Endodermal cell (in vitro differentiated cells): ENCODE measurements at places on chromosomes 7 and 10. TPM values are rescaled to one million over a fixed set of nuclear protein-coding genes. Genes with fewer than 3 reads are reported as not detected.
A peak's percentile ranks its signal among the peaks of the same experiment; 100 is the strongest.

Gene ITGB8
- 6.5 and 6.7 TPM in 2 replicates for total RNA-seq

Gene AGK
- total RNA-seq = 25.7 to 46.0 TPM (median 41.7 TPM) in 3 replicates

Gene GBX1
- not detected in 2 replicates for total RNA-seq

Gene PTN
- 5.6 to 7.1 TPM (median 6.6 TPM) in 3 replicates for total RNA-seq

Gene CPXM2
- 1.4 TPM in 2 replicates for total RNA-seq

Gene DNAJC12
- total RNA-seq = not detected in 3 replicates

Gene EGR2
- total RNA-seq = 0.35 and 0.43 TPM in 2 replicates

Gene LRRN3
- 0.57 TPM in 1 of 3 replicates, not detected in the others for total RNA-seq

Gene ARHGEF35
- 18.4 and 18.8 TPM in 2 replicates for total RNA-seq

Gene HTR7
- total RNA-seq = 1.9 to 7.6 TPM (median 7.3 TPM) in 3 replicates

Gene MACC1
- total RNA-seq = 2.0 to 2.7 TPM (median 2.3 TPM) in 3 replicates

Gene CTTNBP2
- total RNA-seq = 3.8 to 6.5 TPM (median 4.4 TPM) in 3 replicates

Gene CCDC146
- 1.7 and 2.7 TPM in 2 replicates for total RNA-seq

Gene THSD7A
- 0.42 to 1.5 TPM (median 1.3 TPM) in 3 replicates for total RNA-seq

GRCh38 chr10:48455055-48455391, 148.5 kb downstream of the MAPK8 start:
- no peak for DNase-seq

DNA sequence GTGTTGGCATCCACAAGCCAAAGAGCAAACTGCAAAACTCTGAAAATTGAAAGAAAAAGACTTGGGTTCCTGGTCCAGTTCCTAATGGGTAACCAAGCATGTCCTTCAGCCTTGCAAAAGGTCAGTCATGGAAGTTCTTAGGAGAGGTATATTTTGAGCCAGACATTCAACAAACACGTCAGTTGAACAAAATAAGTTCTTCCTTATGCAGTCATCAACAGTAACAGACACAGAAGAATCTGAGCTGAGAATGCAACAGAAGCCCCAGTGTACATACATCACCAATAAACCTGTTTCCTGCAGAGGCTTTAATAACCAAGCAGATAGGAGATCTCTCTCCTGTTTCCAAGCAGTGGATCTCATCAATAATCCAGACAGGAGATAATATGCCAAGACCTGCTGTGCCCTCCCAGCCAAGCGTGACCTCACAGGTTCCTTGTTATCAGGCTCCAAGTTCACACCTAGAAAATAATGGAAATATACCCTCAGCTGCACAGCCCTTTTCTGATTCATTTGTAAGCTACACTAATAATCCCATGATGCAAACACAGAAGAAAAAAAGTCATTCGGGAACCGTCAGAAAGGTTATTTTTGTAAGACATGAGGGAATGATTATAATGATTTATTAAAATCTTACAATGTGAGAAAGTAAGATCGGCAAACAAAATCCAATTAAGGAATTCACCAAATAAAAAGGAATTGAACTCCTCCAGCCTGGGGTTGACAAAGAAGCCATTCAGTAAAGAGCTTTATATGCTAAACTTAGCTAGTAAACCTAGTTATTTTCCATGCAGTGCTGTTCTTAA, 90.7 kb downstream of the DGKI start:
- no peak for DNase-seq

- no peak for DNase-seq
Measured at GRCh38 chr10:76297780-76298281, 866.4 kb downstream of the LRMDA start.

DNA sequence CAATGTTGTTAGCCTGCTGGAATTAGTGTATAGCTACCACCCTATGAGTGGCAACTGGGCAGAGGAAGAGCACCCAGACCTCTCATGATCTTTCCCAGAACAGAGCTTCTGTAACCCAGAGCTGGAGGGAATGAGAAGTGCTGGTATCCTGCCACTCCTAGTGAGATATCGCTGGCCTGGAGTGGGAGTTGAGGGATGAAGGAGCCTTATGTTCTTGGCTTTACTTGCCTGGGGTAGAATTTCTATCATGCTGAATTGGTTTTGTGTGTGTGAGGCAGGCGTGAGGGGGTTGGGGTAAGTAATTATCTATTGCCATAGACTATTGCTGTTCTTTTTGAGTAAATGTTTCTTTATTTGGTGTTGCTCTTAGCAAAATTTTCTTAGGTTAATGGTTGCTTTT, 146.6 kb downstream of the ATRNL1 start:
- no peak for DNase-seq

GRCh38 chr10:72089618-72090017, 1.3 kb upstream of the SPOCK2 start:
- no peak for DNase-seq

DNA sequence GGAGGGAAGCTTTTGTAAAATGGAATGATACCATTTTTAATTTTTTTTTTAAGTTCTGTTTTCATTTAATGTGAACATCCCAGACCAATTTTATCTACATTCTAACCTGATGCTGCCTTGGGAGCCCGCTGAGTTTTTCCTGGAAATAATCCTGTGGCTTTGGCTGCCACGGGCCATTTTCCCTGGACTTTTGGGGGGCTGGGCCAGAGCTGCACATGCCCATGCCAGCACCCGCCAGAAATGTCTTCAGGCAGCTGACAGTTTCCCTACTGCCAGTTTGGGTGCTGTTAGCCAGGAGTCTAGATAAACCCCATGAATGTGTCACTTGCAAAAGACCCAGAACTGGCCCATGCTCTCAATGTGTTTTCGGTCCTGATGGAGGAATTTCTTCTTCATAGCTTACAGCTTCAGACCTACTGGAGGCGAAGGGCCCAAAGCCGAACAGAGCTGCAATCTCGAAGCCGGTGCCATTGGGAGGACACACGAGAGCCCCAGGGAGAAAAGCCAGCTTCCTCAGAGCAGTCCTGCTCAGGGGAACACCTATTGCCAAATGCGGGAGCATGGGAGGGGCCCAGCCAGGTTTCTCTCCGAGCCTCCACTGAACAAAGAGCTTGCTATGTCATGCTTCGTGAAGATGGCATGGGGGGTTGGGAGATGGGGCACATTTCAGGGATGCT, 444.2 kb upstream of the MKI67 start:
- no peak for DNase-seq

DNA sequence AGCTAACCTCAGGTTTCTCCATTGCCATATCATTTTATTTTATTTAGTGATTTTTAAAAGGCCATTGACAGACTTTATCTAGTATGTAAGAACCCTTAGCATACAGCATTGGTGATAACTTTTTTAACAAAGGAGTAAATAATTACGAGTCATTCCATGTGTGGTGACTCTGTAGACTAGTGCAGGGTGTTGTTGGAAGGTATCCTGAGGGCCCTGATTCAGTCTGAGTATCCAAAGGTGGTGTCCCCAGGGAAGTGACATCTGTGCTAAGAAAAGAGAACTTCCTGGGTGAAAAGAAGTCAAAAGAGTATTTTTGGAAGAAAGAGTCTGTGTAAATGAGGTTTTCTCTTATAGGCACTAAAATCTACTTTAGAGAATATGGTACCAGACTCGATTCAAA, 308.4 kb downstream of the C7orf25 start:
- DNase-seq = no peak

DNA sequence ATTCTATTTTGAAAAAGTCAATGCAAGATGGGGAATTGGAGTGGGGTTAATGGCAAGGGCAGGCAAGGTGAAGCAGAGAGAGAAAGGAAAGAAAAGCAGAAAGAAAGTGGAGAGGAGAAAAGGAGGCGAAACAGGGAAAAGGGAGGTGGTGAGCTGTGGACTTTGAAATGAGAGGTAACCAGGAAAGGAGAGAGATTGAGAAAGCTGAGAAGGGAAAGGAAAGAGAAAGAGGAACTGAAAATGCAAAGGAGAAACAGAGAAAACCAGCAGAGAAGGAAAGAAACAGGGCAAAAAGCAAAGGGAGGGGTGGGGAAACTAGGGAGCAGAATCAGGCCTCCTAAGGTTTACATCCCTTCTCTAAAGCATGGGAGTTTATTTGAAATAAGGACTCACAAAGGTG, 72.5 kb upstream of the TPK1 start:
- DNase-seq = no peak

GRCh38 chr7:34807548-34808340, 149.7 kb downstream of the NPSR1 start:
- DNase-seq = no peak

DNA sequence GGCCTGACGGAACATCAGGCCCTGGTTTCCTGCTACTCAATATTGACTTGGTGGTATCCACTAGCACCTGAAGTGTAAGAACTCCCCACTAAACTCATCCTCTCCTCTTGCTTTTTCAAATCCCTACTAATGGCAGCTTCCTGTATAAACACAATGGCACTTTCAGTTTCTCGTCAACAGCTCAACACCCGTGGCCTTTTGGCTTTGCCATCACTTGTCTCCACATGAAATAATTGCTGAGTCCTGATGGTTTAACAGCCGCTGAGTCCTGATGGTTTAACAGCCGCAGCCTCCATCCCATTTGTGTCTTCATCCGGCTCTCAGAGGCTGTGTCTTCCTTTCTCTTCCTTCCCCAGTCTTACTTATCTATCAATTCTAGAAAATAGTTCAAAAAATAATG, 261.4 kb upstream of the PITRM1 start:
- DNase-seq = no peak

DNA sequence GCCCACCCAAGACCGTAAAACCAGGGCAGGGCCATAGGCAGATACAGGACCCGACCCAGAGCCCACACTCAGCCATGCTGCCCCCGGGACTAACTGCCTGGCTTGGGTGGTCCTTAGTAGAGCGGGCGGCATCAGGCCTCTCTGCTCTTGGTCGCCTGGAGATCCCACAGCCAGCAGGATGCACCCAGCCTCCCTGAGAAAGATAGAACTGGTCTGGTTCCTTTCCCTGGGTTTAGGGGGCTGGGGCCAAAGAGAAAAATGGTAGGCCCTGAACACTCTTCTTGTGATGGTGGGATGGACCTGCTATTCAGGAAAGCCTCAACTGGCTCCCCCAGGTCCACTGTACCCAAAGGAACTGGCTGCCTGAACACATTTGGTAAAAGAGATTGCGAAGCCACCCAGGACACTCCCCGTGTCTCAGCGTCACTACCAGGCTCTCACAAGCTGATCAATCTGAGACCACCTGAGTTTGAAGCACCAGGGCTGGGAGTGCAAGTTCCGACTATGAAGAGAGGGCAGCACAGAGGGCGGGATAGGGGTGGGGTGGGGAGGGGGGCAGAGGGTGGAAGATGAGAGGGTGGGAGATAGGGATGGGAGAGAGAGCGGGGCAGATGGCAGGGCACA, 591.5 kb downstream of the DNAJB6 start:
- peak; percentile 33 for DNase-seq

- no peak for DNase-seq
Measured at GRCh38 chr10:34722404-34722803, 92.7 kb downstream of the PARD3 start.

DNA sequence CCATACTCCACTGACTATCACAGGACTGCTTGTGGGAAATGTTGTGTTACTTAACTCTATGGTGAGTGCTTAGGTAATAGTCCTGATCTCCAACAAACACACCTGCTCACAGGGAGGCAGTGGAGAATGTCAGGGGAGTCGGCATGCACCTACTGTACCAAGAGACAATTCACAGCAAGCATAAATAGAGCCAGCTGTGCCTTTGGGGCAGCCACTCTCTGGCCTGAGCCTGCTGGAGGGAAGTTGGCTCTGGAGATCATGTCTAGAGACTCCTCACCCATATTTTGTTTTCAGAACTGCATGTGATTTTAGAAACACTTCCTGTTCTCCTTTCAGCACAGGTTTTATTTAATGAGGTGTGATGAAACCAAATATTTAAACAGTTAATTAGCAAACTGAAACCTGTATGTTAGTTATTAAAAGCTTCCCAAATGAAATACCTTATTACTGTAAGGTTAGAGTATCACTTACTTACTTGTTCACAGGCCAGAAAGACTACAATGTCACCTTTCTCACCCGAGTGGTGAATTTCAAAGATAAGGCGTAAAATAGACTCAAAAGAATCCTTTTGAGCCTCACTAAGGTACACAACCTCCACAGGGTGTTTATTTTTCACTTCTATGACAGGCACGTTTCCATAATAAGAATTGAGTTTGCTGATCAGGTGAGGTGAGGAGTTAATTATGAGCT, 21.8 kb downstream of the DHX32 start:
- DNase-seq = no peak

DNA sequence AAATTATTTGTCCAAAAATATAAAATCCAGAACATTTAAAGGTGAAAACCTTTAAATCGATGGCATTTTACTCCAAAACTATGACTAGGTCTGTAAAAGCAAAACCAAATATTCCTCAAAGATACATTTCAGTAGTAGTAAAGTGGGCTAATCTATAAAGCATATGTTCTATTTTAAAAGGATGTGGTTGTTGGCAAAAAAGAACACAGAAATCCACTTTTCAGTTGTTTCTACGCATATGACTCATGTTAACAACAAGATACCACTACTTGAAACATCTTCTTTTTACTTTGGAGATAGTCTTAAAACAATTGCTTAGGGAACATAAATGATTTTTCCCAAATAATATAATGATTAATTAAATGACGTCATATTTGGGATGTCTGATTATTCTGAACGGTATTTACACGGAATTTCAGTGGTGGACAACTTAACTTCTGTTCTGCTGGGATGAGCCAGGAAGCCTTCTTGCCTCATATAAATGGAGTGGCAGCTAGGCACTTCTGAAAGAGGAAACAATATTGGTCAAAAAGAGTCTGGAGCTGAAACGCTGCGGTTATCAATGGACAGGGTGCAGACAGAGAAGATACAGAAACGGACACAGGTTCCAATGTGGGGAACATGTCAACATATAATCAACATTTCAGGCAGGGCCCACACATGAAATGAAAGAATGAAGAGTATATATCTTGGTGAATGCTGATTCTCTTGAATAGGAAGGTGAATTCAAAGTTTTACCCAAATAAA, 78.5 kb downstream of the ETV1 start:
- DNase-seq = no peak

DNA sequence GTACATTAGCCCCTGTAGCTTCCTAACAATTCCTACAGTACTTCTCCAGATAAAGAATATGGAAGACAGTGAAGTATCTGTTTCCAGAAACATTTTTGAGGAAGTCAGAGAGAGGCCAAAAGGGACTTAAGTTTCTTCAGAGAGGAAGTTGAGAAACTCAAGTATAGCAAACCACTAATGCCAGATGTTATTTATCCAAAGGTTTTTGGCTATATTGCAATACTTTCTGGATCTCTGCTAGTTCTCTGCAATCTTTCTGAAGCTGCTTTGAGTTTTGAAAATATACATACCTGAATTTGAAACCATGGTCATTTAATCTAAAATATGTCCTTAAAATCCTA, 64.7 kb downstream of the BICC1 start:
- no peak for DNase-seq

DNA sequence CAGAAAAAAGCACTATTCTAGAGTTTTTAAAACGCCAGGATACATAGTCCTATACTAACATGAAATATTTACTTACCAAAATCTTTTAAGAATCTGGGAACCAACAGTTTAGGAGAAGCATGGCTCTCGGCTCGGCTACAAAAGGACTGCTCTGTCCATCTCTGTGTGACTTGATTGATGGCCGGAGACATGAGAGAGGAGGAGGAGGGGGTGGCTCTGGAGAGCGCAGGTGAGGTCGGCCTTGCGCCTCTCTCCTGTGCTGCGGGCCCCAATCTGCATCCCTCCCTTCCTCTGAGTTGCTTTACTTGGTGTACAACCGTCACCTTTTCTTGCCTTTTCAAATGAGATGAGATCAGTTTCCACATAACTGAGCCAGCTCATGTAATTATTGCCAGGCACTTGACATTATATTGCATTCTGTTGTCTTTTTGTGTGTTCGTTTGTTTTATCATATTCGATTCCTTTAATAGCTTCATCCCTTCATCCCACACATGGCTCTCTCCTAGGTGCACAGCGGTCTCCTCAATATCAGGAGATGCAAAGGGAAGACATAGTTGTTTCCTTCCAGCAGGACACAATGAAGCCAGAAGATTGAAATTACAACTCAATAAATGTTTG, 87.8 kb upstream of the KLF6 start:
- DNase-seq = no peak

- peak; percentile 96 for DNase-seq
Measured at GRCh38 chr7:116862234-116862950, at the start of gene CAPZA2. Gene CAPZA2, plus strand, starts transcription at chr7:116862587. Its CDS starts 25 bp downstream, at chr7:116862612.

- no peak for DNase-seq
Measured at GRCh38 chr10:94366382-94366781, 3.6 kb upstream of the NOC3L start.
